ENCODE measurements at places on chromosomes 13 and 19.
A peak's percentile ranks its signal among the peaks of the same experiment; 100 is the strongest.

DNA sequence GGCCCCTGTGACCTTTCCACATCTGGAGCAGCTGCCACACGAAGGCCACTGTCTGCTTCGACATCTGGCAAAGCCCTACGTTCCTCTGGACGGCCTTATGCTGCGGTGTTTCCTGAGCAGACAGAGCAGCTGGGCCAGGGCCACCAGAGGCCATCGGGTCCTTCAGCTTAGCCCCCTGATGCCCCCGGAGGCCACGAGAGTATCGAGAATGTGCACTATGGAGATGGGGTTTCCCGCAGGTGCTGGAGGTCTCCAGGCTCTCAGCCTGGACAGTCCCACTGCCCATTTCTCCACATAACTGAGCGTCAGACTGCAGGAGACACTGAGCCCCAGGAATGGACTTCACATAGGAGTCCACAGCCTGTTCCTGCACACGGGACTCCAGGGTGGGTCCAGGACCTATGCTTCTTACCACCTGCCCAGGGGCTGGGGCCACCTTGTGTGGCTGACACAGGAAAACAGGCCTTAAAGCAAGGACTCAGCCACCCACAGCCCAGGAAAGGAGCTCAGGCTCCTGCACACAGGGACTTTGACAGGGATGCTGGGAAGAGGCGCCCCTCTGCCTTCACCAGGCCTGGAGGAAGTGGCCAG lies 80.7 kb downstream of the SLC7A1 start:
- DNase-seq, result no peak

GRCh38 chr13:100442095-100442832 lies 146.3 kb downstream of the GGACT start:
- no peak for DNase-seq

- DNase-seq, result peak; percentile 32
Measured at GRCh38 chr13:94660695-94661326, 51.5 kb downstream of the SOX21 start.

GRCh38 chr13:109370496-109370895 lies 415.9 kb downstream of the IRS2 start:
- no peak for DNase-seq

GRCh38 chr19:12777217-12778016 lies 2.1 kb upstream of the HOOK2 start:
- peak; percentile 92 for DNase-seq

- peak; percentile 93 for DNase-seq
Measured at GRCh38 chr19:48812094-48812929, 1.5 kb upstream of the BCAT2 start.

DNA sequence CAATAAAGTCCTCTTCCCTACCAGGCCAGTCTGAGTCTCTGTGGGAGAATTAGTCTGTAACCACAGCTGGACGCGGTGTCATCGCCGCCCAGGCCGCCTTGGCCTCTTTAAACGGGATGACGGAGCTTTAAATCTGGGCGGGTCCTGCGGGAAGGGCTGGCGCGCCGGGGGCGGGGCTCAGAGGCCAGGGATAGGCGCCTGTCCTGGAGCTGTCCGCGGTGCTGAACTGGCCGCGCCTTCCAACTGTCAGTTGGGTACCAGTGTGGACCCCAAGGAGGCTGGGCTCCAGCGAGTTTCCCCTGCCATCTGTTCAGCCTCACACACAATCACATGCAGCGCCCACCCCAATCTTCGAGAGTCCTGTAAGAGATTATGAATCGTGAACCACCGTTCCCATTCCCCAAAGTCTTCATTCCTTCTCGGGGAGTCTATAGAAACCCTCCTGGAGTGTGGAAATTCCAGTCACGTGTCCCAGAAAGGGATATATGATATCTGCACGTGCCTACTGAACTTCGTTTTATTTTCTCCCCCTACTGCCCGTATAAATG lies 11.5 kb downstream of the APLP1 start:
- peak; percentile 93 for DNase-seq

GRCh38 chr19:12782424-12783290 lies 7.3 kb upstream of the HOOK2 start:
- peak; percentile 93 for DNase-seq

- peak; percentile 40 for DNase-seq
Measured at GRCh38 chr13:76725211-76725610, 161.0 kb downstream of the KCTD12 start.

DNA sequence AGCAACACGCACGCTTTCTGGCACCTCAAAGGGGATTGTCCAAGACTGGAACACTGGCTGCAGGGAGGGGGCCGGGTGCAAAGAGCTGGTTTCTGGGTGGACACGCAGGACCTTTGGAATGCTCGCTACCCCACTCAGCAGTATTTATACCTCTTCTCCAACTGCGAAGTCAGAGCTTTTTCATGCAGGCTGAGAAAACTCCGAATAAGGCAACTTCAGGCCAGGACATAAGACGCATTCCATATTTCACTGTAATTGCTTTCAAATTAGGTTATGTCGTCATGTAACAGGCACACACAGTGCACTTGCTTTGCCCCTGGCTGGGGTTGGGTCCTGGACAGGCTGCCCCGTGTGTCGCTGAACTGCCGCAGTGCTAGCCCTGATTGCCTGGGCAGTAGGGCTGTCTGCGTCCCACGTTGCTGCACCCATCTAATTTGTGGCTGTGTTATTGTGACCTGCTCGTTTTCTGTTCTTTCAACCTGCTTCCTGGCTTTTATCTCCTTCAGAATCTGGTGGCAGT lies 44.5 kb downstream of the ACTN4 start:
- DNase-seq, result peak; percentile 56

DNA sequence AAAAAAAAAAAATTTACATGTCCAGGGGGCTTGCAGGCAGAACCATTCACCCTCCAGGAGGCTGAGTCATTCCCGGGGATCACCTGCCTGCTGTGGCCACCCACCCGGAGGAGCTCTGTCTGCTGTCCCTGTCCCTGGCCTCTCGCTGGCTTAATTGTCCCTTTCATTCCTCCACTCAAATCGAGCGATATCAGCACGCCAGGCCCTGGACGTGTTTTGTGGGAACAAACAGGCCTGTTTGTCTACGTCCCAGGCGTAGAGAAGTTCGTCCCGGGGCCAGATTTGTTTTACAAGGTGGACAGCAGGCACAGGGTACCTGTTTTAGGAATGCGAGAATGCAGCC lies 21.2 kb downstream of the SULT2B1 start:
- DNase-seq, result no peak

GRCh38 chr19:3880471-3881271 lies at the start of gene ATCAY:
ATCAY (plus strand) TSS chr19:3880685; CDS start chr19:3885768, 5,083 bp downstream.
- peak; percentile 17 for DNase-seq

DNA sequence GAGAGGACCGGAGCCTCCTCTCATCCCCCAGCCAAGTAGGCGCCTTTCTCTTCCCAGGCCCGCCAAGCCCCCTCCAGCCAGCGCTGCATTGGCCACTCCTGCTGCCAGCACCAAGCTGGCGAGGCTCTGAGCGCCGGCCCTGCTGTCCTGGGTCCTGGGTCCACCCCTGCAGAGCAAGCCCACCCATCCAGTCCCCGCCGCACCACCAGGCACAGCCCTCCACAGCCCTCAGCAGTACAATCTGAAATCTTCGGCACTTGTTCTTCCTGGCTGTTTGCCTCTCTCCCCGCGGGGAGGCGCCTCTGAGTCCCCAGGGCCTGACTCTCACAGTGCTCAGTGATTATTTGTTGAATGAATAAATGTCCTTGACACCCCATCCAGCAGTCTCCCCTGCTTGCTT lies 236.4 kb upstream of the SGCG start:
- DNase-seq, result no peak

- DNase-seq, result no peak
Measured at GRCh38 chr19:33248954-33249613, 23.4 kb upstream of the SLC7A10 start.

DNA sequence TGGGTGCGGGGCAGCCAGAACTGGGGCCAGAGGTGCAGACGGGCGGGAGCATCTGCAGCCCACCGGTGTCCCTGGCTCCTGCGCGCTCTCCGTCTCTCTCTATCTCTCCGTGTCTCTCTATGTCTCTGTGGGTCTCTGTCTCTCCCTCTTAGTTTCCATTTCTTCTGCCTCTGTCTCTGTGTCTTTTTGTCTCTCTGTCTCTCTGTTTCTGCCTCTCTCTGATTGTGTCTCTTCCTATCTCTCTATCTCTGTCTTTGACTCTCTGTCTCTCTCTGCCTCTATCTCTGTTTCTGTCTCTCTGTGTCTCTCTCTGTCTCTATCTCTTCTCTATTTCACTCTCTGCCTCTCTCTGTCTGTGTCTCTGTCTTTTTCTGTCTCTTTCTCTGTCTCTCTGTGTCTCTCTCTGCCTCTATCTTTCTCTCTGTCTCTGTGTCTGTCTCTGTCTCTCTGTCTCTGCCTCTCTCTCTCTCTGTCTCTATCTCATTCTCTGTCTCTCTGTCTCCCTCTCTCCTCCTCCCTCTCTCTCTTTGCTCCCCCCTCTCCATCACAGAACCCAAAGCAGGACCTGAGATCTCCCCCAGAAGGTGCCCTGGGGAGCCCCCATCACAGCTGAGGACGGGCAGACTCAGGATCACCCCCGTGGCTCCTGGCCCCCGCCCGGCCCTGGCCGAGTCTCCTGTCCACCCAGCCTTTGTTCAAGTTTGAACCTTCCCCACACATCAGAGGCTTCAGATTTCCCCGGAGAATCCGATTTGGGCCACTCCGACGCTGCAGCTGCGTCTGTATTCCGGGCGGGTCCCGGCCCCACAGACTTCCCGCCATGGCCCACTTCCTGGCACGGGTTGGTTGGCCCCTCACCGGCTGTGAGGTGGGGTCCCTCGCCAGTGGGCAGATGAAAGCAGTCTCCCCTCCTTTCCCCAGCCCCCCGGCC lies 48.6 kb upstream of the TCF3 start:
- no peak for DNase-seq

DNA sequence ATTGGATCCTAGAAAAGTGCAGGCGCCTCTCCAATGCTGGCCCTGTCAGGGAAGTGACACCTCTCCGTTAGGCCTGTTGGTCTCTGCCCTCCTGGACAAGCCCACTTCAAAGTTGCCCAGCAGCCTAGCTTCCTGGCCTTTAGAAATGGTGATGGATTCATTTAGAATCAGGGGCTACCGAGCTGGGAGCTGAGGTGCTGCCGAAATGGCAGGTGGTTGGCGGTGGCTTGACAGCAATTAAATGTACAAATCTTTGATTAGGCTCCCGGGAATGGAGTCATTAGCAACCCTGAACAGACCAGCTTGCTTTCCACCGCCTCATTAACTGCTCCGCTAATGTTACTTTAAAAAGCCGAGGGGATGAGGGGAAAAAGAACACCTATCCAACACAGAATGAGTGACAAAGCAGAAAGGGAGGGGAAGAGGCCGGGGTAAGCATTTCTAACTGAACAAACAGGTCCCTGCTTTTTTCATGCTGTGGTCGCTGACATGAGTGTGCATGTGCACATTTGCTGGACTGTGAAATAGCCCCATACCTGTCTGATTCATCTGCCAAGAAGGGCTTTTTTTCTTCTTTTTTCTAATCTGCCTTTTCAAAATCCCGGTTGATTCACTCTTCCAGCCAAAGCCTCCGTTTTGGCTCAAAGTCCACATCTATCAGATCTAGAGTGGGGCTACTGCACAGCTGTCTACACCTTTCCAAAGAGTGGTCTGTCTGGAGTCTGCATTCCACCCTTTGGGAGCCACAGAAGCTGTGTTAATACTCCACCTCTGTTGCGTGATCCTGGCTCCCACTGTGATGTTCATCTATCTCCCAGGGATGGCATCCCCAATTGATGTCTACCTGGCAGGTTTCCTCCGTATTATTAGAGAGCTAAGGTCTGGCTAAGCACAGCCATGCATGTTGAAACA lies 431.9 kb downstream of the COG6 start:
- no peak for DNase-seq

Measured in tongue (tissue), 3 donors.